CD4-positive, alpha-beta memory T cell (primary cell): ENCODE measurements at places on chromosomes 13 and 19.

DNA sequence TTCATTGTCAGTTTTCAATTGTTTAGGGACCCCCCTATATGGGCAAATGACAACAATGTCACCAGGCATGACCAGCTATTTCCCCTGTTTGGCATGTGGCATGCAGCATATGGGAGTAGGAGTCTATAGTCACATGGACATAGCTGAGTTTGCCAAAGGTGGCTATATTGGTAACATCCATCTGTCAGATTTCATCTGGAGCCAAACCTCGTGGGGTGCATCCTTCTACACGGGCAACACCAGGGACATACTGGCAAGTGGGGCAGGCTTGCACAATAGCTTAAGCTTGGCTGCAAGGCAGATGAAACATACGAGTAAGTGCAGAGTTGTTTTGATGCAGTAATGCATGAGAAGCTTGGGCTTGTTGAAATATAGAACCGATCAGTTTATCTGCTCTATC, 24.5 kb upstream of the ZNF816 start:
- no peak for DNase-seq

GRCh38 chr19:2242092-2242537, 5.5 kb downstream of the SF3A2 start:
- no peak for DNase-seq

GRCh38 chr19:35457173-35457572, 9.1 kb downstream of the FFAR2 start:
- no peak for DNase-seq

DNA sequence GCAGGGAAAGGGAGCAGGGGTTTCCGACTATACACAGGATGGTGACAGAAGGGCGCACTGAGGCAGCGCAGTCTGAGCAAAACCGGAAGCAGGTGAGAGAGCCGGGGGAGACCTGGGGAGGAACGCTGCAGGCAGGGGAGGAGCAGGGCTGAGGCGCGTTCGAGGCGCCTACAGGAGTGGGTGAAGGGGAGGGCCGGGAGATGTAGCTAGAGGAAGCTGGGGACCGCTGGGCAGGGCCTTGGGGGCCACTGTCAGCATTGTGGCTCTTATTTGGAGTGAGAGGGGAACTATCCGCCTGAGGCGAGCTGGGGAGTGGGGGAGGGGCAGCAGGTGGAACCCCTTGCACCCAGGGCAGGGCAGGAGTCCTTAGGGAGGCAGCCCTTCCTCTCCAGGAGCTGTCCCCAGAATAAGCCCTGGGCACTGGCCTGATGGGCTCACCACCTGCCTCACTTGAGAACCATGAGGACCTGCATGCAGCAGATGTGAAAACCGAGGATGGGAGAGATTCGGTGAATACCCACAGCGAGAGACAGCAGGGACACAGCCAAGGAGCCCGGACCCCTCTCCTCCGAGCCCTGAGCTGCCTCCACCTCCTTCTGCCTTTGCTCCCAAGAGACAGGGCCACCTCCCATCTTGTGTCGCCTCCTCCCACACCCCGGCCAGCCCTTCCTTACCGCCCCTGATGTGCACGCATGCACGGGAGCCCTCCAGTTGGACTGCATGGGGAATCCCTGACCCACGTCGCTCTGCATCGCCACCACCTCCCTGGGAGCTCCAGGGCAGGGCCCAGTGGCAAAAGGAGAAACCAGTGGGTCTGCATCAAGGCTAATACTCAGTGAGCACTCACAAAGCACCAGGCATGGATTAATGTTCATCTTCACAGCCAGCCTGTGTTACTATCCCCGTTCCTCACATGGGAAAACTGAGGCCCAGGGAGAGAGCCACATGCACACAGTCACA, 10.3 kb downstream of the AKT2 start:
- peak; percentile 12 for DNase-seq

- DNase-seq, result no peak
These were observed 58.5 kb downstream of the SCGB2B2 start for GRCh38 chr19:34618410-34618809.

DNA sequence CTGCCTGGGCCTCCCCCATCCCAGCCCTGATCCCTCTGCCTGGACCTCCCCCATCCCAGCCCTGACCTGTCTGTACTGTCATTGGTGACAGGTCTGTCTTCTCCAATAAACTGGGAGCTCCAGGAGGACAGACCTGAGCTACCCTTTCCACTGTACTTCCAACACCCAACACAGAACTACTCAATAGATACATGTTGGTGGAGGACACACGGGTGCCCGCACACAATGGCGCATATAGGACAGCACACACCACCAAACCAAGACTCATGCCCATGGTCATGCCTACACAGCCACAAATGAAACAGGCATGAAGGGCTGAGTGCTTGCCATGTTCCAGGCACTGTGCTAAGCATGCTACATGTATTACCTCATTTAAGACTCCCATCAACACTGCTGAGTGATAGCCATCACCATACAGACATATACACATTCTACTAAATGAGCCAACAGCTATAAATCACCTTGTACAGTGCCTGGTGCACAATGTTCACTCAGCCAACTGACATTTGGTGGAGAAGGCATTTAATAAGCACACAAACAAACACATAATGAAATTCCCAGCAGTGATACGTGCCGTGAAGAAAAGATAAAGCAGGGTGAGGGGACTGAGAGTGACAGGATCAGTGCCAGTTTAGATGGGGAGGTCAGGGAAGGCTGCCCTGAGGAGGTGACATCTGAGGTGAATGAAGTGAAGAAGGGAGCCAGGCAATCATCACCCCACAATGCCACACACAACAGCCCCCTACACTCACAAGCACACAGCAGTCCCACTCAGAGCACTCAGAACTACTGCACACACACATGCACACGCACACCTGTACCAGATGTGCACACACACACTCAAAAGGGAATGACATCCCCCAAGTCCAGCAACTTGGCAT, 857 bp downstream of the POU2F2 start:
- no peak for DNase-seq

GRCh38 chr13:66689037-66689619, 541.0 kb downstream of the PCDH9 start:
- no peak for DNase-seq

DNA sequence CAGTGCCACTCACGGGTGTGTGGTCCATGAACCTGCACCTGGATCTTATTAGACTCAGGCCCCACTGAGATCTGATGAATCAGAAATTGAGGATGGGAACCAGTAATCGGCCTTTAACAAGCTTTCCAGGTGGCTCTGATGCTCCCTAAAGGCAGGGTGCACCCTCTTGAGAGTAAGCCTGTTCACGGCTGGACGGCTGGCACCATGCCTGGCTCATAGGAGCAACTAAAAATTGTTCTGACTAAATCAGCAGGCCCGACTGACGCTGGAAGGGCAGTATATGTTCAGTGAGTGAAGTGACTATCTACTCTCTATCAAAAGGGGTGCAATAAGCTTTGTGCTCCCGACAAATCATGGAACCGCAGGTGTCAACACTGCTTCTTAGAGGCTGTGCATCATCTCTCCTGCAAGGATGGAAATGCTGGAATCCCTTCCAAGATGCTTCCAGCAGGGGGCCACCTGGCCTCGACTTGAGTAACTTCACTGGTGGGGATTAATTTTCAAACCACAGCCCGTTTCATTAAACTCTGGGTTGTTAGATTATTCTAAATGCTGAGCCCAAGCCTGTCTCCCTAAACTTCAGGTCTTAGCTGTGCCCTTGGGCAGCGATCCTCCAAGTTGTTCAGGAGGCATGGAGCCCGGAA, 28.4 kb downstream of the TMTC4 start:
- no peak for DNase-seq

DNA sequence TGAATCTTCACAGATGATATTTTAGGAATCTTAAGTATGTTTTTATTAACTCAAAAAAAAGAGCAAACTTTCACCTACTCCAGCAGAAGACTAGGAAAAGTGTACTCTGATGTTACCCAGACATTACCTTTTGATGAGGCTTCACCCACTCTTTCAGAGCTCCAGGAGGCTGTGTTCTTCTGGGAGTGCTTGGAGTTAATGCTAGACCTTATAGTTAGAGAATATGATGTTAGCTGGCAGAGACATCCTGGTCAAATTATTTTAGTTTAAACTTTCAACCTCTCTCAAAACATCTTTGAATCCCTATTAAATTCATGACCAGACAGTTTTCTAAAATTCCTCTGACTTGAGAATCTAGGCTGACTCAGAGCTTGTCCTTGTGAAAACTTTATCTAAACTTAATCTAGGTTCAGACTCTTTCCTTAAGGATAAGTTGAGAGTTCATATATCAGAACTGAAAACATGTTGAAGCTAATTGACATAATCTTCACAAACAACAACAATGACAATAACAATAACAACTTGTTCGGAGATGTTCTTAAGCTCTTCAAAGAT, 82.8 kb downstream of the ITGBL1 start:
- DNase-seq, result no peak
